Renal cortical epithelial cell (primary cell): ENCODE measurements at places on chromosomes 2 and 18.

- no peak for DNase-seq
Observed at GRCh38 chr2:239225371-239225851, 175.4 kb downstream of the HDAC4 start.

- peak; percentile 18 for DNase-seq
Observed at GRCh38 chr2:55268288-55268906, 634 bp downstream of the MTIF2 start.

- no peak for DNase-seq
Observed at GRCh38 chr2:52542297-52542696, 1225.3 kb upstream of the CHAC2 start.

GRCh38 chr2:213161759-213162515 lies 10.5 kb upstream of the IKZF2 start:
- no peak for DNase-seq

- no peak for DNase-seq
Observed at GRCh38 chr2:46048693-46049092, 248.5 kb upstream of the EPAS1 start.

GRCh38 chr2:88927128-88927527 lies 235.7 kb downstream of the RPIA start:
- no peak for DNase-seq

GRCh38 chr2:105361102-105361889 lies 24.0 kb downstream of the C2orf49 start:
- no peak for DNase-seq

DNA sequence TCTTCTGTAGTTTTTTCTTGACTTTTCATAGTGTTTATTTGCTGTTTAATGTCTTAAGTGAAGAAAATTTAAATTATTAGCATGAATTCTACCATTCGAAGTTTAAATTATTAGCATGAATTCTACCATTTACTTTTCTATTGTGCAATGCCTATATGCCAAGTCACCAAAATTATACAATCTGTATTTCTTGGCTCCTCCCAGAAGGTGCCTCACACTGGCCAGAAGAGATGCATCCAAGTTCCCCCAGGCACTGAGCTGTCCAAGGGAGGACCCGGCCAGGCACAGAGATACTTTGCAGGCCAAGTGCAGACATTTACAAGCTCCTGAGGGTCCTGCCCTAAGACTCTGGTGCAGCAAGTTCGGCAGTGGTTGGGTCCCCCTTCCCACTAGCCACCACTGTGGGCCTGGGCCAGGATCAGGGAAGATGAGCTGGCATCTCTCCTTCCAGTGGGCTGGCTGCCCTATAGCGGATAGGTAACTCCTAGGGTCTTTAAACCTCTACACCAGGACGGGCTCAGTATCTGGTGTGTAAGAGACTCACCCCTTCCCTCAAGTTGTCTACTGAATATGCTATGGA lies 31.3 kb downstream of the TMEM247 start:
- no peak for DNase-seq

GRCh38 chr2:3636586-3637310 lies 21.3 kb upstream of the ALLC start:
- no peak for DNase-seq

GRCh38 chr2:60602388-60602787 lies 48.9 kb upstream of the BCL11A start:
- no peak for DNase-seq

GRCh38 chr18:36378205-36378604 lies 80.7 kb downstream of the FHOD3 start:
- DNase-seq = no peak

DNA sequence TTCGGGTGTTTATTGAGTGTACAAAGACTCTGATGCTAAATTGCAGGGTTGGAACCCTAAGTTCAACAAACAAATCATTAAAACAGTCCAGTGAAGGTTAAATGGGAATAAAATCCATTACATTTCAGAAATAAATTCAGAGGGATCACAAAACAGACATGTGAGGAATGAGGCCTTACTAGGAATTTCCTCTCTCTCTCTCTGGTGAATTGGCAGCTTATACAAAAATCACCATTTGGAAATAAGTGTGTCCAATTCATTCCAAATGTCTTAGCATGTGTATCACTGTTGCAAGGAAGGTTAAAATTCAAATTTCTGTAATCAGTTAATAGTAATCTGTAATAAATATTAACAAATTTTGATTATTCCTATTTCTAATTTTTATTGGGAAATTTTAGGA lies 228.6 kb upstream of the PXDN start:
- DNase-seq = no peak

GRCh38 chr2:144403933-144404332 lies 116.0 kb downstream of the ZEB2 start:
- DNase-seq = peak; percentile 12

DNA sequence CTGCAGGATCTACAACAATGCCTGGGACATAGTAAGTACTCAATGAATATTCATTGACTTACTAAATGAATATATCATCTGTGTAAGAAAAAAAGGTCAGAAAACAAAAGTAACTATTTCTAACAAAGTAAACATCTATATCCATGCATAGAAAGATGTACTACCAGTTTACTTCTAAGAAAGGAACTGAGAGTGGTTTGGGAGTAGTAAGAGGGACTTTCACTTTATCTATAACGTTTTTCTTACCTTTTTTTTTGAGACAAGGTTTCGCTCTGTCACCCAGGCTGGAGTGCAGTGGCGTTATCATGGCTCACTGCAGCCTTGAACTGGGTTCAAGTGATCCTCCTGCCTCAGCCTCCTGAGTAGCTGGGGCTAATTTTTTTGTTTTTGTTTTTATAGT lies 25.7 kb downstream of the DHX57 start:
- no peak for DNase-seq

GRCh38 chr2:42457011-42457410 lies 36.8 kb downstream of the KCNG3 start:
- no peak for DNase-seq

DNA sequence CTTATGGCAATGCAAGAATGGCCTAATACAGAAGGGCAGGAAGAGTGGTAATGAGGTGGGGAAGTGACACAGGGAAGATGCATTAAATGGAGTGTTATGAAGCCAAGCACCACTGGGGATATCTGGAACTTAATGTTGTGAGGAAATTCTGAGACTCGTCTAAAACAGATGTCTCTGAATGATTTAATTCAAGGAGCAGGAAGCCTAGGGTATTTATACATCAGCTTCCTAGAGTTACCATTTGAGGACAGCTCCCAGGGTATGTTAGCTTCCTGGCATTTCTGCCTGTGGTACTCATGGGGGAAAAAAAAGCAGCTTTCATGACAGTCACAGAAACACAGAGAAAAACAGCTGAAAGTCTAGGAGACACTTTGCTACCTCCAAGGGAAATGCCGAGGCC lies 989.5 kb downstream of the CBLN2 start:
- DNase-seq = no peak

- no peak for DNase-seq
Observed at GRCh38 chr2:60739156-60739555, 16.9 kb upstream of the PAPOLG start.

DNA sequence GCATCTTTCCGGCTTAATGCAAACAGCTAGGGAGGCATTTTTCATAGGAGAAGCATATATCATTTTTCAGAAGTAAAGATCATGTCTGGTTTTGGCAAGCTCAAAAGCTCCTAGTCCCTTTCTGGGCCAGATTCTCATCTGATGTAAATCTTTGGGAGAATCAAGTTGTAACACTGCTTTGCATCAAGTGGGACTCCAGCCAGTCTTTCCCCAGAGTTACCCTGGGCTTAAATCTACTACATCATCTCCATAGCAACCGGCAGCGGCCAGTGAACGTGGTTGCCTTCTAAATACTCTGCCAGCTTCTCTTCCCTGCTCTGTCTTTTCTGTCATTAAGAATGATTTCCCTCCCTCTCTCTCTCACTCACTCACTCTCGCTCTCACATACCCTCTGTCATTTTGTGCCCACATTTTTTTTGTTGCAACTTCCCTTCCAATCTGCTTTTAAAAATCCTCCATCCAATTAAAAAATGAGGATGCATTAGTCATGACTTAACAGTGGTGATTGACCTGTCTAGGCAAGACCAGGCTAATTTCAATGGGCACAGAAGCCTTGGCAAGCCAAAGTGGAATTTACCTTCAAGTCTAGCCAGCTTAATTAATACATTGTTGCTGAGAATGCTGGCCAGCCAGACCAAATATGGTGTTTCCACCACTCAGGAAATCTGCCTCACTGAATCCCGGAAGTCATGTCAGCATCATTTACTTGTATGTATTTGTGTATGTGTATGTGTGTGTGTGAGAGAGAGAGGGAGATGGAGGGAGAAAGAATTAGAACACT lies 93.0 kb downstream of the NRP2 start:
- peak; percentile 84 for DNase-seq

DNA sequence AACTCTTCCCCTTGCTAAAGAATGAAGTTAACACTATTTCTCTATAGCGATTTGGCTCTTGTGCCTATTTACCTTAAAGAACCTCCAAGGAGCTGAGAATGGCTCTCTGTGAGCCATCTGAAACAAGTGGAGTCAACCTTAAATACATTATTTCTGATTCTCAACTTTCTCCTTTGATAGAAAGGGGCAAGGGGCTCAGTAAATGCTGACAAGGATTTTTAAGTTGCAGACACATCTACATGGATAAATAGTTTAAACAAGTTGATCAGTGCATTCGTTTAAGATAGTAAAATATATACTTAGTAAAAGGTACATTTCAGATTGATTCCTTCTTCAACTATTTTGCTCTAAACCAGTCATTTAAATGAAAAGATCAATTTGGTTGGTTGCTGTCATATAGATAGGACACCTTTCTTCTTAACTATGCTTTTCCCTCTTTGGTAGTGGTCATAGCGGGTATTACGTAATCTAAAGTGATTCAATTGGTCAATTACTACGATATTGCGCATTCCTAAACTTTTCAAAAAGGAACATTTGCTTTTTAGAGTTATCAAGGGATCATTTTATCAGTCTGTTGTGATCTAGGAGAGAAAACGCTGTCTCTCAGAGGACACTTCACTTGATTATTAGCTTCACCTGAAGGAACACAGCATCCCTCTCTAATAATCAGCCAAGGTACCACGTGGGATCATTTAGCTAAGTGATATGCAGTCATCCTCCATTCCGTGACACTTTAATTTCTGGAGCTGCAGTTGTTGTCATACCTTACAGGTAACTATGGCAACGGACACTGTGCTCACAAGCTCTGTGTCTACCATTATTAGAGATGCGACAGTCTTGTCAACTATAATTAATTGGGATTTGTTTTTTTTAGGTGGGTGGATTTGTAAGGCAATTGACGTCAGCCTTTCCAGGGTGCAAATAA lies 50.9 kb upstream of the KCNE4 start:
- DNase-seq = no peak

- DNase-seq = no peak
Observed at GRCh38 chr2:105425936-105426625, 27.2 kb upstream of the FHL2 start.

DNA sequence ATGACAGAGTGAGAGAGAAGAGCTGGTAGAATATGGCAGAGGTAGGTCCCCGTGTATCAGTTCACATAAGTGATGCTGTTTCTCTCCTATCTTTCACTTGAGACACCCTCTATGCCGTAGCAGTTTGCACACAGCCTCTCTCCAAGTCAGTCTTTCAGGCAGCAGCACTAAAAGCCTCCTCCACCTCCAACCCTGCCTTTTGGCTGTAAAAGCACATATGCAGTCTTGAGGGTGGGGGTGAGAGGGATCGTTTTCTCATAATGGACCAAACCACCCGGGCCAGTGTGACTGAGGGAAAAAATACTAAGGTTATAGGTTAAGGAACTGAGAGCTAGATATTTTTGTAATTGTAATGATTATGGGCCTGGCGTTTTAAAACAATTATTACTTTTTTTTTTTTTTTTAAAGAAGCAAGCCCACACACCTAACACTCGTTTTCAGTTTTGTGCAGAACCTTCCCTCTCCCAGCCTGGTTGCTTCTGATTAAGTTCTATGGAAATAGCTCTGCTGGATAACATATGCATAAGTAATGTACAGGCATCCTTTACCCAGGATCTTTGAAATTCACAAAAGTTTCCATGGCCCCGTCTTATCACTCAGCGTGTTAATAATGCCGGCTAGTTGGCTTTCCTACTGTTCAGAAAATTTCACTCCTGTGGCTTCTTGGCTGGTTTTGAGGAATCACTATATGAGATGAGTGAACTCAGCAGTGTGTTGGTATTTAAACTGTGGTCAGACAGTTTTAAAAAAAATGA lies 112.2 kb upstream of the MEIS1 start:
- no peak for DNase-seq

DNA sequence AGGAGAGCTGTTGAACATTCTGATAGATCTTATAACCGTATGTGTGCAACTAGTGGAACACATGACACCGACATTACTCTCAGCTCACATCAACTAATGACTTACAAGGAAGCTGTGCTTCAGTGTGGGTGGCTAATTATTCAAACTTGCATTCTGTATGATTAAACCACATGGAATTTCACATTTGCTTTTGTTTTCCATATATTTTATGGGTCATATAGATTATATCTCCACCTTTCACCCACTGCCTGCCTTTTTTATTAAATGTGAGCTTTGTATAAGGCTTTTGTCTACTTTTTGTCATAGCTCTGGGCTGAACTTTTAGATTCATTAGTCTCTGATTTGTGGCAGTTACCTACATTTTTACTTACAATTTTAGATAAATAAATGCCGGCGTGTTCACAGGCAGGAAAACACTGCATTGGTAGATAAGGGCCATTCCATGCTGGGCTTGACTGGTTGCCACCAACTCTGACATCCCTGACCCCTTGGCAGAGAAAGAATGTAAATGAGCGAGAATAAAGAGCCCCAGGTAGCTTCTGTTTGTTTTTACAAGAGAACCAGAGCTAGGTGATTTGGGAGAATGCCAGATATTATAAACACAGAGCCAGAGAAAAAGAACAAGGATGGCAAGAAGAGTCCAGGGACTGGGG lies 35.7 kb downstream of the LYPD6 start:
- DNase-seq = peak; percentile 92

- no peak for DNase-seq
Observed at GRCh38 chr2:219615894-219616293, 11.5 kb upstream of the SLC4A3 start.

GRCh38 chr2:64688909-64689308 lies 35.2 kb upstream of the SERTAD2 start:
- no peak for DNase-seq

GRCh38 chr2:39394516-39394961 lies 42.5 kb downstream of the MAP4K3 start:
- no peak for DNase-seq

- no peak for DNase-seq
Observed at GRCh38 chr2:109376115-109376514, 237.7 kb downstream of the SEPTIN10 start.

- DNase-seq = no peak
Observed at GRCh38 chr18:8843005-8843404, 137.6 kb downstream of the MTCL1 start.

GRCh38 chr18:39425172-39425850 lies 1859.7 kb upstream of the CELF4 start:
- no peak for DNase-seq

DNA sequence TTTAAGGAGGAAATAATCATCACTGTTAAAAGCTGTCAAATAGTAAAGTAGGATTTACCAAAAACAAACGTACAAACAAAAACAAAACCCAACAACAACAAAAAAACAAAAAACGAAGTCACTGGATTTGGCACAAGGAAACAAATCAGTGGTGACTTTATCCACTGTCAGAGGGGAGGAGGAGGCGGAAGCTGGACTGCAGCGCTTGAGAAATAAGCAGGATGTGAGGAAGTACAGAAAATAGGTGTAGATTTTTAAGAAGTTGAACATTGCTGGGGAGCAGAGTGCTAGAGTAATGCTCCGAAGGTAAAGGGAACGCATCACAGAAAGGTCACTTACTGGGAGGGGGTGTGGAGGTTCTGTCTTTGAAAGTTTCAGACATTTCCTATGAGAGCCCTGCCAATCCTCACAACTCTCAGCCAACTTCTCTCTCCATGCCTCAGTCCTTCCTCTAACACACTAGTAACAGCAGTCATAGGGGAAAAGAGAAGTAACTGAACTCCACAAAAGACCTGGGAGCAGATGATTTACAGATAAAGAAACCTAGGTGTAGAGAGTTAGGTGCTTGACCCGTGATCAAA lies 220.2 kb upstream of the SMAD7 start:
- DNase-seq = no peak
